ENCODE measurements at places on chromosomes 1 and 21.

- no peak for DNase-seq
Observed at GRCh38 chr1:99176753-99177152, 87.5 kb upstream of the PLPPR4 start.

GRCh38 chr1:203492082-203492747 lies 1.7 kb upstream of the OPTC start:
- DNase-seq, result no peak

- DNase-seq, result no peak
Observed at GRCh38 chr1:162133566-162133965, 64.1 kb downstream of the NOS1AP start.

GRCh38 chr1:67919274-67920072 lies 86.2 kb upstream of the GNG12 start:
- DNase-seq, result no peak

- no peak for DNase-seq
Observed at GRCh38 chr1:174134003-174134659, 25.2 kb upstream of the RABGAP1L start.

- DNase-seq, result no peak
Observed at GRCh38 chr1:182415789-182416188, 15.3 kb upstream of the TEDDM1 start.

- DNase-seq, result no peak
Observed at GRCh38 chr1:235108876-235109275, 19.8 kb downstream of the TOMM20 start.

- no peak for DNase-seq
Observed at GRCh38 chr1:150280138-150280707, 2.1 kb upstream of the CIART start.

GRCh38 chr1:8343464-8344001 lies 25.6 kb downstream of the SLC45A1 start:
- DNase-seq, result peak; percentile 90

DNA sequence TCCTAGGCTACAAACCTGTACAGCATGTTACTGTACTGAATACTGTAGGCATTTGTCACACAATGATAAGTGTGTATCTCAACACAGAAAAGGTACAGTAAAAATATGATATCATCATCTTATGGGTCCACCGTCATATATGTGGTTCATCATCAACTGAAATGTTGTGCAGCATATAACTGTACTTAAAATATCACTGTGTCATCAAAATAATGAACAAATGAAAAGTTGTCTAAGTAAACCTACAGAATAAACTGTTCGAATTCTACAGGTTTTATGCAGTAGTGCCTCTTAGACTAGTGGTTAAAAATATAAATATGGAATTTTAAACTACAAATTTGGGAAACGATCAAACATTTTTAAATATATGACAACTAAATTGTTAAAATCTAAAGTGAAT lies 328.8 kb downstream of the KCTD3 start:
- DNase-seq, result no peak

- no peak for DNase-seq
Observed at GRCh38 chr1:95426772-95427171, 192.8 kb downstream of the RWDD3 start.

- DNase-seq, result no peak
Observed at GRCh38 chr1:149917571-149918144, at the start of gene SV2A. SV2A (minus strand) TSS chr1:149917844; CDS start chr1:149913840, 4,004 bp downstream.

DNA sequence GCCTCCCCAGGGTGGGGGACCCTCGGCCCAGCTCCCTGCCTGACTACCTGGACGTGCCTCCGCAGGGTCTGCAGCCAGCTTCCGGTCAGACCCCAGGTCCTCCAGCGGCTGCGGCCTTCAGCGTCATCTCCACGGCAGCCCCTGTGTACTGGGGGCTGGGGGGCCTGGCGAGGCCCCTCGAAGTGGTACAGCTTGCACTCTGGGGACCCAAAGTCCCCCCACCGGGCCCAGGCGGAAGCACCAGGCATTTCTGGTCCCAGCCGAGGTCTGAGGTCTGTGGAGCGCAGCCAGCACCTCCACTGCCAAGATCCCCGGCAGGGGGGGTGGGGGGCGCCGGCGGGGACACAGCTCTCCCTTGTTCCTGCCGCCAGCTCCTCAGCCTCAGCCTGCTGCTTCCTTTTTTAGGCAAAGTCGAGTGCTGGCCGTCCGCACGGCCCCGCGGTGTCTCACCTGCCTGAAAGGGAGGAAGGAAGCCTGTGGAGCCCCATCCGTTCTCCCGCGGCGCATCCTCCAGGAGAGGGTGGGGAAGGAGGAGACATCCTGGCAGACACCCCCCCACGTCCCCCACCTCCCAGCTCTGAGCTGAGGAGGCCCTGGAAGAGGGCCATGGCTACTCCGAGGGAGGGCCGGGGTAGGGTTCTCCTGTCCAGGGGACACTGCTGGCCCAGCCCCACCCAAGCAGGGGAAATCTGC lies 1.2 kb upstream of the VWA1 start:
- no peak for DNase-seq

DNA sequence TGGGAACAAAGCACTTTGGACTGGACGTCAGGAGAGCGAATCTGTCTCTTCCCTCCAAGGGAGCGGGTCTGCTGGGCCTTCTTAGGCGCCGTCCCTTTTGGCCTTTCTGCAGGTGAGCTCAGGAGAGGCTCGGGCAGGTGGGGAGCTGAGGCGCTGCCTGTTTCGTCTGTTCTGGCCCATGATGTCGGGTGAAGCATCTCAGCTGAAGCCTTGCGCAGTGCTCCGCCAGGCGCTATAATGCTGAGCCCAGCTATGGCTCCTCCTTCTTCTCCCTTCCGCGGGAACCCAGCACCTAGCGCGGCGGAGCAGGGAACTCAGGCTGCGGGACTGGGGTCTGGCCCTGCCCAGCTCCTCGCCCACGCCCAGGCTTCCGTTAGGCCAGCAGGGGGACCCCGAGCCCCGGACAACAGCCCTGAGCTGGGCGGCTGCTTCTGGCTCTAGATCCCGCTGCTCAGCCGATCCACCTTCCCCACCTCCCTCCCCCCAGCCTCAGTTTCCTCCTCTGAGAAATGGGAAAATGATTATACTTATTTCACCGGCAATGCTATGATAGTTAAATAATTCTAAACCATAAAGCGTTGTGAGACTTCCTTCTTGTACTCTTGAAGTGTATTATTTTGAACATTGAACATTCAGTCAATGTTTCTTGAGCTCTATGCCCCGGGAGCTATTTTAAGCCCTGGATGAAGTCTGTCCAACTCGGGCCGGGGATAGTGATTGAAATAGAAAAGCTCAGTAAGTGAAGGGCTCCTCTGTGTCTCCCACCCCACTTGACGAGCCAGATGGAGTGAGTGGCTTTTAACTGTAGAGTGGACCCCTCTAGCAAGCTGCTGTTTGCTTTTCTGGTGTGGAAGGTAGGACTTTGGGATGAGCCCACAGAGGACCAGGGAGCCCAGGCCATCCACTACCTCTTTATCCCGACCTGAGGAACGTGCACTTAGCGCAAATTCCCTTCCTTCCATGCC lies 9.6 kb upstream of the ADORA1 start:
- DNase-seq, result no peak

- DNase-seq, result no peak
Observed at GRCh38 chr1:84352298-84353106, 45.8 kb upstream of the DNASE2B start.

- DNase-seq, result no peak
Observed at GRCh38 chr21:16775076-16775475, 737.8 kb upstream of the CXADR start.

DNA sequence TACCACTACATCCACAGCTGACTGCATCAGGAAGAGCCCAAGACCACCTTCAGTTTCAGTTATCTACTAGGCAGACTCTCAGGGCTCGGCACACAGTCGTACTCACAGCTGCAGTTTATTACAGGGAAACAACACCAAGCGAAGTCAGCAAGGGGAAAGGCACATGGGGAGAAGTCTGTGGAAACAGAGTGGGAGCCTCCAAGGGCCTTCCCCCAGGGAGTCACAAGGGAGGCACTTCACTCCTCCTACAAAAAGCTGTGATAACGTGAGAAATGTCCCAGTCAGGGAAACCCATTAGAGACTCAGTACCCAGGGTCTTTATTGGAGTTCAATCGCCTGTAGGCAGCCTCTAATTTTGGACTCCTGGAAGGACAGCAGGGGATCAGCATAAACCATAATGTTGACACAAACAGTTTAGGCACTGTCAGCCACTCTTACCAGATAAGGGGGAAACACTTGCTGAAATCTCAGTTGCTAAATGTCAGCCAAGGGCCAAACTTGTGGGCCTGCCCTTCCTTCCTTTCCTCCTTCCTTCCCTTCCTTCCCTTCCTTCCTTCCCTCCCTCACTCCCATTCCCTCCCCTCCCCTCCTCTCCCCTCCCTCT lies 444.0 kb downstream of the SMYD3 start:
- no peak for DNase-seq

- DNase-seq, result no peak
Observed at GRCh38 chr1:20483833-20484518, 2.0 kb downstream of the CAMK2N1 start.

- DNase-seq, result peak; percentile 50
Observed at GRCh38 chr1:194447636-194448035, 1261.2 kb upstream of the B3GALT2 start.

GRCh38 chr1:2582391-2582790 lies 4.2 kb upstream of the PRXL2B start:
- DNase-seq, result no peak

DNA sequence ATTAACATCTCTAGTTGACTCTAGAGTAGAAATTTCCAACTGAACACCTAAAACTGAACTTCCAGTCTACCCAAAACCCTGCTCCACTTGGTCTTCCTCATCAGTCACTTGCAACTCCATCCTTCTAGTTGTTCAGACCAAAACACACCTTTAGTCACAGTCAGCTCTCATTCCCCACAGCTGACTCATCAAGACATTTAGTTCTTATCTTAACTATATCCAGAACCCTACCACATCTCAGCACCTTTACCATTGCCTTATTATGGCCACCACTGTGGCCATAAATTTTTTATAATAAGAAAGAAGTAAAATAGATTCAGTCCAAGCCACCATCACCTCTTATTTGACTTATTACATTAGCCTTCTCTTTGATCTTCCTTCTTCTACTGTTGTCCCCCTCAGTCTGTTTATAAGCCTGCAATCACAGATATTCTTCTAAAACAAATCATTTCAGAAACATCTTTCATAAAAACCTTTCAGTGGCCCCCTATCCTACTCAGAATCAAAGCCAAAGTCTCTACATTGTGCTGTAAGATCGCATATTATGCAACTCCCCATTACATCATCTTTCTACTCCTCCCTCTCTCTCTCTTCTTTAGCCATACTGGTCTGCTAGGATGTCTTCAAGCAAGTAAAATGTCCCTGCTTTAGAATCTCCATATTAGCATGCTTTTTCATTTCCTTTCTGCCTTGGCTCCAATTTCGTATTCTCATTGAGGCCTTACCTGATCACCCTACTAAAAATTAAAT lies 275.9 kb downstream of the LRRC40 start:
- no peak for DNase-seq

DNA sequence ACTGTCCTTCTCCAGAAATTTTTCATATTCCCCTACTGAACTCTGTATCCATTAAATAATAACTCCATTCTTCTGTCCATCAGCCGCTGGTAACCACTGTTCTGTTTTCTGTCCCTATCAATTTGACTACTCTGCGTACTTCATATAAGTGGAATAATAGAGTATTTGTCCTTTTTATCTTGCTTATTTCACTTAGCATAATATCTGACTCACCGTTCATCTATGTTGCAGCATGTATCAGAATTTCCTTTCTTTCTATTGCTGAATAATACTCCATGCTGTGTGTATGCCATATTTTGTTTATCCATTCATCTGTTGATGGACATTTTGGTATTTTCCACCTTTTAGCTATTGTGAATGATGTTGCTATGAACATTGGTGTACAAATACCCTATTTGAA lies 71.9 kb downstream of the CEP350 start:
- no peak for DNase-seq

DNA sequence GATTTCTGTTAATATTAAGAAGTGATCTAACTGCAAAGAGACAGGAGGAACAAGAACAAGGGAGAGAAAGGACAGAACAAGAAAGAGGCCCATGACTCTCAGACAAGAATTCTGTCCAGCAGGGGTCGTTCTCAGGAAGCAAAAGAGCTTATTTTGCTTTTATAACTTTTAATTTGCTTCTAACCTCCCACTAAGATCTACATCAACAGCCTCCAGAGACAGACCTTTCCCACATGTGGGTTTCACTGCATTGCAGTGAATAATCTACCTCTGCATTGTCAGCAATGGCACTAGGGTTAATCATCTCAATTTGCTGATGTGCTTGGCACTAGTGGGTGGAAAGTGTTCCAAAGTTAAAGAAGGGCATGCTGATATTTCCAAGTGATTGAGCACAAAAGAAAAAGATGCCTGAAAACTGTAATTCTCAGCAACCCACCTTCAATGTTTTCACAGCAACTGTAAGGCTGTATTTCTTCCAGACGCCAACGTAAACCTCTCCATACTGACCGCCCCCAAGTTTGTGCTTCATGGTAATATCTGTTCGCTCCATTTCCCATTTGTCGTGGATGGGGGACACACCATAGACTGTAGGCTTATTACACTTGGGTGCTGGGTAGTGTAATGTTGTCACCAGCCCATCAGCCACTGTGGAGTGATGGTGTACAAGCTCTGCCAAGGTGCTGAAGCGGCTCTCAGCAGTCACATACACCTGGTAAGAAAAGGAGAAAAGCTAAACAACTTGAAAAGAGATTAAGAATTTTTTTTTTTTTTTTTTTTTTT lies 39.5 kb downstream of the TOR3A start:
- DNase-seq, result peak; percentile 65
